T-helper 1 cell treated with Interleukin-12 subunit alpha and Interleukin-12 subunit beta and Interleukin-4 antibody, amounts not matched to agents 30 ng/mL and 1 ng/mL, for 36 hours (primary cell): ENCODE measurements at places on chromosomes 13 and 19. TPM values are rescaled to one million over a fixed set of nuclear protein-coding genes. Genes with fewer than 3 reads are reported as not detected.

The KLK14 gene
- total RNA-seq, result 0.85 and 0.93 TPM in 2 replicates

The B3GNT3 gene
- 0.61 and 0.90 TPM in 2 replicates for total RNA-seq

The ZIK1 gene
- total RNA-seq, result 5.5 and 7.0 TPM in 2 replicates

The RFPL4A gene
- not detected in 2 replicates for total RNA-seq

The MADCAM1 gene
- 0.22 and 0.51 TPM in 2 replicates for total RNA-seq

The LSR gene
- 4.5 and 5.6 TPM in 2 replicates for total RNA-seq

The MICOS13 gene
- total RNA-seq, result 44.4 TPM in 2 replicates

The WDR83 gene
- 19.2 and 20.1 TPM in 2 replicates for total RNA-seq

The FCER2 gene
- not detected in 2 replicates for total RNA-seq

The RASAL3 gene
- total RNA-seq, result 220 and 228 TPM in 2 replicates

The NLRP4 gene
- not detected in 2 replicates for total RNA-seq

The LGALS14 gene
- total RNA-seq, result 0.27 and 0.37 TPM in 2 replicates

The GCDH gene
- 48.0 and 49.5 TPM in 2 replicates for total RNA-seq

The WASF3 gene
- total RNA-seq, result 0.07 TPM in 1 of 2 replicates, not detected in the other

The TMEM221 gene
- not detected in 2 replicates for total RNA-seq

The ZNF222 gene
- total RNA-seq, result 2.2 and 3.7 TPM in 2 replicates

The ACP5 gene
- total RNA-seq, result 29.0 and 29.6 TPM in 2 replicates

The B3GNT8 gene
- total RNA-seq, result 1.1 and 1.8 TPM in 2 replicates

The ZNF430 gene
- 23.6 and 26.2 TPM in 2 replicates for total RNA-seq

The DAND5 gene
- total RNA-seq, result 0.10 TPM in 1 of 2 replicates, not detected in the other

The CBY2 gene
- not detected in 2 replicates for total RNA-seq

The GARIN5A gene
- total RNA-seq, result 0.22 and 0.37 TPM in 2 replicates

The NLRP5 gene
- not detected in 2 replicates for total RNA-seq

The ZNF738 gene
- 7.8 and 9.9 TPM in 2 replicates for total RNA-seq

The IZUMO2 gene
- not detected in 2 replicates for total RNA-seq

The UHRF1 gene
- 97.2 and 102 TPM in 2 replicates for total RNA-seq

The CNMD gene
- not detected in 2 replicates for total RNA-seq

The KASH5 gene
- not detected in 2 replicates for total RNA-seq

The STXBP2 gene
- total RNA-seq, result 148 and 152 TPM in 2 replicates

The GPC5 gene
- total RNA-seq, result 0.22 TPM in 2 replicates

The PRODH2 gene
- total RNA-seq, result not detected in 2 replicates

The GNG14 gene
- not detected in 2 replicates for total RNA-seq

The COL5A3 gene
- 0.05 and 0.07 TPM in 2 replicates for total RNA-seq

The SKA3 gene
- total RNA-seq, result 27.2 and 29.0 TPM in 2 replicates

The NLRP7 gene
- 0.12 and 0.20 TPM in 2 replicates for total RNA-seq
